Cardiac fibroblast (primary cell): ENCODE measurements at places on chromosomes 2 and 18.

DNA sequence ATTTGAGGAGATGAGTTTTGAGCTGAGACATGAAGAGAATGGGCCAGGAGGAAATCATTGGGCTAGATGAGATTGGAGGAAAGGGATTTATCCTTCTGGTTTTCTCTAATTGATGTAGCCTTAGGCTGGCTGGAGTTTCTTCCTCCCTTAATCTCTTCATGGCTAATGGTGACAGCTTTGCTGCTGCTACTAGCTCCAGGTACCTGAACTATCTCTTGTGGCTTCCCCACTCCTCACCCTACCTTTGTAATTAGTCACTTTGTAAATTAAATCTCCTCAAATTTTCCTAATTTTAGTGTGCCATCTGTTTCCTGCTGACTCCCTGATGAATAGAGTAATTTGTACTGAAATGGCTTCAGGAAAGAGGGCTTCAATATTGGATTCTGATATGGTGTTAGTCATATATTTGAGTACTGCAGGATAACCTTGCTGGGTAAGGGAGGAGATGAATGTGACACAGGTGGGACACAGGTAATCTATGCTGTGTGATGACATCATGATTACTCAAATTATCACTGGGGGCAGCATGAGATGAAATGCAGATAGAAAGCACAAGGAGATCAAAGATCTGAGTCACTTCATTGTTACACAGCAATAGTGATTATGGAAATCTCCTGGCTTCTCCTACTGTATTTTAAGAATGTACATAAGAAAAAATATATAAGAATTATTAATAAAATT is 1134.1 kb upstream of the DDX18 start:
- DNase-seq, result no peak

DNA sequence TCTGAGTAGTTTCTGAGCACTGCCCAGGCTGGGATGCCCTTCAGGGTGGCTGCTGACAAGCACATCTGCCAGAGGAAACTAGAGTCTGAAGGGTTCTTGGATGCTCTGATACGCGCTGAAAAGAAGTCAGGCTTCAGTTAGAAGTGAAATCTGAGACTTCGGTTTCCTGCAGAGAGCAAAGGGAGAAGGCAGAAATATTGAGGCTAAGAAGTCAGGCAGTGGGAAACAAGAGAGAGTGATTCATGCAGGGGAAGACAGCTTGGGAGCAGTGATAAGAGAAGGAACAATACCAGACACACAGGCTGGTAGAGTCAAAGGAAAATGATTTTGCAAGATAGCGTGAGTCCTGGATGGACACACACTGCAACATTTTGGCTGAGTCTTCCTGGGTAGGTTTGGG is 51.0 kb upstream of the BOD1L2 start:
- DNase-seq, result no peak

DNA sequence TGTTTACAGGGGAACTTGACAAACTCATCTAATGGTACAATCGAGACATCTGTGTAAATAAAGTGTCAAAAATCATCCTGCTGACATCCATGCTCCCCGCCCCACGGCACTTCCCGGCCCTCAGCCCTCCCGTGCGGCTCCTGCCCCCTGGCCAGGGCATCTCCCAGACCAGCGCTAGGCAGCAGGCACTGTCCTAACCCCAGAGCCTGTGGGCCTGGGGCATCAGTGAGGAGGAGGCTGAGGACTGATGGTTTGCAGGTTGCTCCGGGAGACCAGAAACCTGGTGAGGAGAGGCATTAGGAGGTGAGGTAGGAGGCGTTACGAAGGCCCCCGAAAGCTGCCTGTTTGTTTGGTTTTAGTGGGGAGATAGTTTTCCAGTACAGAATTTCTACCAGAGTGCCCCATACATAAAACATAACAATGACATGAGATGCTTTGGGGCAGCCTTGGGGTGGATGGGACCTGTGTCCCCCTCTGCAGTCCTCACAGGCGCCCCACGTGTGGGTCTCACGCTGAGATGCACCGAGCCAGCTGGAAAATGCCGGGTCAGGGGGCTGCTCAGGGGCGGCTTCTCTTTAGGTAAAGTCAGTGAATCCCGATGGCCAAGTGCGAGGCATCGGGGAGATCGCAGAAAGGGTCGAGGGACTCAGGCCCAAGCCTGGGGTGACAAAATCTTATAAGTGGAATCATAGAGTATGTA is 114.2 kb downstream of the RTP5 start:
- DNase-seq, result no peak

DNA sequence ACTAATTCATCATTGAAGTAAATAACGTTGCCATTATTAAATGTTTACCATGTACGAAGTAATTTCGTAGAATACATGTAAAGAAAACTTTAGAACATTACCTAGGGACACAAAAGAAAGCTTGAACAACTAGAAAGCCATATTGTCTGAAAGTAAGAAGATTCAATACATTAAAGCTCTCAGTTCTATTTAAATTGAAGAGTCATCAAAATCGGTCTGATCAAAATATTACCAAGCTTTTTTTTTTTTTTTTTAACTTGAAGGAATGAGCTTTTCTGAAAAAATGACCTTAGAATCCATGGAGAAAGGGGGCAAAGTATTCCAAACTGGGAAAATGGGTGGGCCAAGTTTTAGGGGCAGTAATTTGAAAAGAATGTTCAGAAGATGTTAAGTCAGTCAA is 300.8 kb downstream of the GPD2 start:
- no peak for DNase-seq

GRCh38 chr18:60377778-60378469 is 5.3 kb upstream of the MC4R start:
- no peak for DNase-seq
